Purkinje cell (primary cell): ENCODE measurements at places on chromosomes 6 and 20. TPM values are rescaled to one million over a fixed set of nuclear protein-coding genes. Genes with fewer than 3 reads are reported as not detected.

Gene TMC2
- 0.54 TPM in 1 of 2 replicates, not detected in the other for polyA plus RNA-seq

Gene OR2H2
- 12.3 and 14.3 TPM in 2 replicates for polyA plus RNA-seq

Gene LAMP5
- 12.8 and 16.3 TPM in 2 replicates for polyA plus RNA-seq

Gene PLN
- 1.0 TPM in 1 of 2 replicates, not detected in the other for polyA plus RNA-seq

Gene RCAN2
- 92.0 and 111 TPM in 2 replicates for polyA plus RNA-seq
